CD4-positive, alpha-beta T cell treated with Interleukin-17A for 4 hours (primary cell): ENCODE measurements at places on chromosomes 13 and 19.

GRCh38 chr13:44231786-44232516, 141.7 kb upstream of the SERP2 start:
- no peak for DNase-seq

GRCh38 chr19:2271234-2272103, 10.5 kb downstream of the PEAK3 start:
- DNase-seq: peak; percentile 41

DNA sequence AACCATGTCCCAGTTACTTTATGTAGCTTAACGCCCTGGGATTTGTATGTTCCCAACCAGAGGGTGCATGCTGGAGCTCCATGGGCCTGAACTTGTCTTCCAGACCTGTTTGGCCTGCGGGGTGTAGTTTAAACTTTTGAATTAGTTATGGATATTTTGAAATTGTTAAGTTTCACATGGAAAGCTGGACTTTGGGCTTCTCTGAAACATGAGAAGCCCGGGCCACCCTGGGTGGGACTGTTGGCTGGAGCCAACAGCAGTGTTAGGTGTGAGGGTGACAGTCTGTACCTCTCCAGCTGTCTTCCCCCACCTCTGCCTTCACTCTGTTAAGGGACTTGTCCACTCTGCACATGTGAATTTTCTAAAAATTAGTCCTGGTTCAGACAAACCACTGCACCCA, 1.6 kb downstream of the UBE2L5 start:
- DNase-seq: no peak

DNA sequence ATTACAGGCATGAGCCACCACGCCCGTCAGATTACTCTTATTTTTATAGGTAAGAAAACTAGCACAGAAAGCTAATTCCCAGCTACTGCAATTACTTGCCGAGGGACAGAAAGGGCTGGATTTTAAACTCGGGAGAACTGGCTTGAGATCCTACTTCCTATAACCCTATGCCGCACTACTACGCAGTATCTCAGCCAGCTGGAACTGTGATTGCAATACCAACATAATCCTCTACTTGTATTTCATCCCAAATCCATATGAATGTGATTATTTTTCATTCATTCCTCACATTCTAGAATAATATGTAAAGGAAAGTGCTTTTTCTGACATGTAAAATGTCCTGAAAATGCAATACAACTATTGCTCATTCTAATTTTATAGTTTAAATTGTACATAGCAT, 773.8 kb upstream of the GPC6 start:
- no peak for DNase-seq

DNA sequence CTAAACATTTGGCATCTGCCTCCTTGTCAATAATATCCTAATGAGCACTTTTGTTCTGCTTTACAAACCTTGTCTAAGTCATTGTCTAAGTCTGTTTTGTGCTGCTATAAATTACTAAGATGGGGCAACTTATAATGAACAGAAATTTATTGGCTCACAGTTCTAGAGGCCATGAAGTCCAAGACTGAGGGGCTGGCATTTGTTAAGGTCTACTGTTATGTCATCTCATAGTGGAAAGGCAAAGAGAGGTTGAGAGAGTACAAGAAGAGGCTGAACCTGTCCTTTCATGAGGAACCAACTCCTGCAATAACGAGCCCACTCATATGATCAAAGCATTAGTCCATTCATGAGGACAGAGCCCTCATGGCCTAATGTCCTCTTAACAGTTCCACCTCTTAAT, 72.7 kb upstream of the KLF12 start:
- DNase-seq: no peak

DNA sequence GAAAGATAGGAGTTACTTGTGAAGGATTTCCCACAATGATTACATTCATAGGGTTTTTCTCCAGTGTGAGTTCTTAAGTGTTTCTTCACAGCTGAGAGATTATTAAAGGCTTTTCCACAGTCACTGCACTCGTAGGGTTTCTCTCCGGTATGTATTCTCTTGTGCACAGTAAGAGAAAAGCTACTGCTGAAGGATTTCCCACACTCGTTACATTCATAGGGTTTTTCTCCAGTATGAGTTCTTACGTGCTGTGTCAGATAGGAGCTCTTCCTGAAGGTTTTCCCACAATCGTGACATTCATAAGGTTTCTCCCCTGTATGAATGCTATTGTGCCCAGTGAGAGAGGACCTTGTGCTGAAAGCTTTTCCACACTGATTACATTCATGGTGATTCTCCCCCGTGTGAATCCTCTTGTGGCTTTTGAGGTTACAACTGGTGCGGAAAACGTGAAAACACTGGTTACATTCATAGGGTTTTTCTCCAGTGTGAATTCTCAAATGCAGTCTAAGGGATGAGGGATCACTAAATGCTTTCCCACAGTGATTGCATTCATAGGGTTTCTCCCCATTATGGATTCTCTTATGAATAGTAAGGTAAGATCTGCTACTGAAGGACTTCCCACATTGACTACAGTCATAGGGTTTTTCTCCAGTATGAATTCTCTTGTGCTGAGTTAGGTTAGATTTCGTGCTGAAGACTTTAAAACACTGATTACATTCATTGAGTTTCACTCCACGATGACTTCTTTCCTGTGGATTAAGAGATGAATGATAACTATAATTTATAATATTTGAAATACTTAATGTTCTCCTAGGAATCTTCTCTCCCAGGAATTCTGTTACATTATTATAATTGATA, 20.6 kb downstream of the ZNF558 start:
- DNase-seq: no peak

GRCh38 chr13:41461527-41462139, 4.3 kb downstream of the RGCC start:
- no peak for DNase-seq

GRCh38 chr19:15147090-15147489, 39.9 kb downstream of the SYDE1 start:
- no peak for DNase-seq

GRCh38 chr13:21117104-21117809, 55.9 kb upstream of the LATS2 start:
- DNase-seq: no peak

DNA sequence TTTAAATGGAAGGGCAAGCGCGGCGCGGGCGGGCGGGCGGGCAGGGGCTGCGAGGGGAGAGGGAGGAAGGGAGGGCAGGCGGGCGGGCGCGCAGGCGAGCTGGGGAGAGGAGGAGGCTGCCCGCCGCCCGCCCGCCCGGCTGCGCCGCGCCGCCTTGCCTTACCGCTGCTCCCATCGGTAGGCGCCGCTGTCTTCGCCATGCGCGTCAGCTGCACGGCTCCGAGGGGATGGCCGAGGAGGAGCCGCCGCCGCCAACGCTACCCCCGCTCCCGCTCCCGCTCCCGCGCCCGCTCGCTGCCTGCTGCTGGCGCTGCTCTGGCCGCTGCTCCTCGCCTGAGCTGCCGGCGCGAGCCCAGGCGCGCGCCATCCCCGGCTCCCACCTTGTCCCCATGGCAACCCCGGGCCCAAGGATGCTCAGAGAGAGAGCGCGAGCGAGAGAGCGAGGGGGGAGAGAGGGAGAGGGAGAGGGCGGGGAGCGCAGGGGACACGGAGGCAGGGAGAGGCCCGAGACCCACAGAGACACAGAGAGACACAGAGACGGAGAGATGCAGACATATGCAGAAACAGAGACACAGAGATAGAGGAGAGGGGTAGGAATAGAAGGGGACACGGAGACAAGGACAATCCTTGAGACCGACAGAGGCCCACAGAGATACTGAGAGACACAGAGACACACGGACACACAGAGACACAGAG, 40.3 kb downstream of the DEDD2 start:
- peak; percentile 85 for DNase-seq

DNA sequence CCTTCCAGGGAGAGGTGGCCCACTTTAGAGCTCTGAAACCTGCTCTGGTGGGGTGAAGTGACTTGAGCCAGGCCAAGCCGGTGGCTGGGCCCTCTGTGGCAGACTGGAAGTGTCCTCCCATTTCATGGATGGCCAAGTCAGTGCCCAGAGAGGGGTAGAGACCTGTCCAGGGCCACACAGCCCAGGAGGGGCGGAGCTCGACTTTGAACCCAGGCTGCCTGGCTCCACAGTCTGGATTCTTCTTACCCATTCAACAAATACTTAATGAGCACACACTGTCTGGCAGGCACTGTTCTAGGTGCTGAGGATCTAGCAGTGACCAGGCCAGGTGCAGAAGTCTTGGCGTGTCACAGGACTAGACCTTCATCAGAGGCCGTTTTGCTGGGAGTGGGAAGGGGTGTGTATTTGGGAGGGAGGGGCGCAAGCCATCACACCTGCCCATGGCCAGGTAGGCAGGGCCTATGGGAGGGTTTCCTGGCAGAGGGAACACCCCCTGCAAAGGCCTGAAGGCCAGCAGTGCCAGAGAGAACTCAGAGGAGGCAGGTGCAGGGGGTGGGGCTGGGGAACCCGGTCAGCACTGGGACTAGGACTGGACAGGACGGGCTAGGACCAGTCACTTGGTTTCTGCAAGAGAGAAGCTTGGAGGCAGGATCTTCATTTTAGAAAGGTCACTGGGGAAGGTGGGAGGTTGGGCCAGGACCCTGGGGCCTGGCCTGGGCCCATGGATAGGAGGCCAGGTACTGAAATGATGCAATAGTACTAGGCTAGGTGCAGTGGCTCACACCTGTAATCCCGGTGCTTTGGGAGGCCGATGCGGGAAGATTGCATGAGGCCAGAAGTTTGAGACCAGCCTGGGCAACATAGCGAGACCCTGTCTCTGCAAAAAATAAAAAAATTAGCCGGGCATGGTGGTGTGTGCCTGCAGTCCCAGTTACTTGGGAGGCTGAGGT, 31.8 kb downstream of the DNM2 start:
- no peak for DNase-seq

DNA sequence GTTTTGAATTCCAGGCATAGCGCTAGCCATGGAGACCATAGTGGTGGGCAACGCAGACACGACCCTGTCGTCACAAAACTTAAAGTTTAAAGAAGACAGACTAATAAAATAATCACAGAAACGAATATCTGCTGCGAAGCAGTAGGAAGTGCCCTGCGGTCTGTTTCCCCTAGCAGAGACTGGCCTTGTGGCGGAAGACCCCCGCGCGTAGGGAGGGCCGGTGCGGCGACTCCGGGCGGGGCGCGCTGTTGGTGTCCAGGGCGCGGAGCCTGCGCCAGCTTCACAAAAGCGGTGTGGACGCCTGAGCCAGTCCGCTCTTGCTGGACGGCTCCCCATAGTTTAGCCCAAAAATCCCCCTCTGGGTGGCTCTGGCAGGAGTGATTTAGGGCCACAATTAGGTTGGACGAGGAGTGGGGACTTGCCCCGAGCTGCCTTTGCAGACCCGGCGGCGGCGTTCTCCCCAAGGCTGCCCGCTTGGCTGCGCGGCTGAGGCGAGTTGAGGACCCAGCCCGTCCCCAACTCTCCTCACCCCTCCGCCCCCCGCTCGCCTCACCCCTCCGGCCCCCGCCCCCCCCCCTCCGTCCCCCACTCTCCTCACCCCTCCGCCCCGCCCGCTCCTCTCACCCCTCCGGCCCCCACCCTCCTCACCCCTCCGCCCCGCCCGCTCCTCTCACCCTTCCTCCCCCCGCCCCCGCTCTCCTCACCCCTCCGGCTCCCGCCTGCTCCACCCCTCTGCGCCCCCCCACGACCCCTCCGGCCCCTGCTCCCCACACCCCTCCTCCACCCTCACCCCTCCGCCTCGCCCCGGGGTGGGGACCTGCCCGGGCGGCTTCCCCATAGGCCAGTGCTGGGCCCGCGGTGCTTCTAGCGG, 14.2 kb upstream of the LATS2 start:
- peak; percentile 30 for DNase-seq

- no peak for DNase-seq
These were observed 426.4 kb downstream of the MYO16 start for GRCh38 chr13:109055850-109056249.

DNA sequence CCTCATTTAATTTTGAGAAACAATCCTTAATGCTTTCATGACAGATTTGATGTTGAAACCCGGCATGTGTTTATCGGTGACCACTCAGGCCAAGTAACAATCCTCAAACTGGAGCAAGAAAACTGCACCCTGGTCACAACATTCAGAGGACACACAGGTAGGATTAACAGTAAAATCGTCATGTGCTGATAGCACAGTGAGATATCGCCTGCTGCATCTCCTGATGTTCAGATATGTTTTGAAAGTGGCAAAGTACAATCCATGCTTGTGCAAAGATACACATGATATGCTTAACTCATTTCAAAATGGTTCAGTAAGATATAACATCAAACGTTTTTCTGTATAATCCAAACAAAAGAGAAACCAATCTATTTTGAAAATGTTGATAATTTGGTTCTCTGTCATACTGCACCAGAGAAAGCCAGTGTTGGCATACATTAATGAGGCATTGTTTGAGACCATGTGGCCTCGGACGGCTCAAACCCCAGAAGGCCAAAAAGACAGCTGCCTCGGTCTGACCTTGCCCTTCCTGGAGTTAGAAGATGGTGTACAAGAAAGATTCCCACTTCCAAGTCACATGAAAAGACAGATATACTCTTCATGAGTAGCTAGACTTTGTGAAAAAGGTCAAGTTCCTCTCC, 76.2 kb downstream of the DHRS12 start:
- no peak for DNase-seq

DNA sequence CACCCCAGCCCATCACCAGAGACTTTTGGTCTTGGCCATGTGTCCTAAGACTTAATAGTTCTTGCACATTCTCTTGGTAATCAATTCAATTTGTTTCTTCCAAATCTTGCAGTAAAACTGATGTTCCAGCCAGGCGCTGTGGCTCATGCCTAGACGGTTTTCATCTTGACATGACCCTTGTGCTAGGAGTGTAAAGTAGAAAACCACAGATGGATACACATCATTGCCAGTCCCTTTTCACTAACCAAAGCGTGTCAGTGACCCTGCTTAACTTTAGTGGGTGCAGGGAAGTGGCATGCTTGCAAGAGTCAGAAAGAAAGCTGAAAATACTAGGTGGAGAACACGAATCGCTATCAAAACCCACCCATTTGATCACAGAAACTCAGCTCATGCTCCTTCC, 18.0 kb upstream of the CD70 start:
- DNase-seq: no peak

DNA sequence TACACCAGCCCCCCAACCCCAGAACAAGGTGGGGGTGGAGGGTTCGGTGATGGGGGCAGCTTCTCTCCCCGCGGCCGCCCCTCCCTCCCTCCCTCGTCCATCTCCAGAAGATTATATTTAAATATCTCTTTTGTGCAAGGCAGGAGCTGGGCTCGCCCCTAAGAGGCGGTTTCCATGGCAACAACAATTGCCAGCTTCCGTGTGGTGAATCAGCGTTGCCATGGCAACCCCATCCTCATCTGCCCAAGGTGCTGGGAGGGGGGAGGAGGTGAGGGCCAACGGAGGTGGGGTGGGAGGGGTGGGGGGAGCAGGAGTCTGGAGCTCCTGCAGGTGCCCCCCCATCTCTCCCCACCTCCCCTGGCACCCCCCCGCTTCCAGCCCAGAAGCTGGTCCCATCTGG, 46.4 kb downstream of the CELF5 start:
- DNase-seq: peak; percentile 69
